ENCODE measurements at places on chromosomes 4 and X.

GRCh38 chrX:74419864-74420195, 1.5 kb upstream of the SLC16A2 start:
- no peak for DNase-seq

DNA sequence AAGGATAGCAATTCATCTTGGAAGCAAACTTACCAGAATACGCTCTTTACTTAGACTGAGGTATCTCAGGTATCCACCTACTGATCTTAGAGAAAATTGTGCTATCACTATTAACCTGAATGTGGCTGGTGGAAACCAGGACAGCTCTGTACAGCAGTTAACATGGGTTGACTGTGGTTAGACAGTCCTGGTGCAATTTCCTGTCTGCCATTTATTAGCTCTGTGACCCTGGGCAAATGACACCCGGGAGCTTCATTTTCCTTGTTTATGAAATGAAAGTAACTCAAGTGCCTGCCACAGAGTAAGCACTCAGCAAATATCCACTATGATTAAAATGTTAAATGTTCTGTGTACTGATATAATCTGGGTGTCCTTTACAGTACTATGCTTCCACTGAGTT, 60.0 kb downstream of the SMC1A start:
- no peak for DNase-seq

GRCh38 chr4:165207016-165207430, 338 bp upstream of the KLHL2 start:
- DNase-seq: no peak

DNA sequence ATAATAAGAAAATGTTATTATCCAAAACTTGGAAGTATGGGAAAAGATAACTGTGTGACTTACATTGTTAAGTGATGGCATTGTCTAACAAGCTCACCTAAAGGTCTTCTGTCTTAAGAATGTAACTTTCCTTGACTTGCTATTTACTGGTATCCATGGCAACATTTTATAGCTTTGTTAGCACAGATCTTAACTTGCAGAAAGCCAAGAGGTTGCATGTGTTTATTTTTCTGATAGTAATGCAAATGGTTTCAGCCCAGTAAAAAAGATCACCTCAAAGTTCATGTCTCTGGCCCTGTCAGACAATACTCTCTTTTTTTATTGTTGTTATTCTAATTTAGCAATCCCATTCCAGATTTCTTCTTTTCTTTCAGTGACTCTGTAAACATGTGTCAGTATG, 425.3 kb downstream of the SPRY1 start:
- no peak for DNase-seq

DNA sequence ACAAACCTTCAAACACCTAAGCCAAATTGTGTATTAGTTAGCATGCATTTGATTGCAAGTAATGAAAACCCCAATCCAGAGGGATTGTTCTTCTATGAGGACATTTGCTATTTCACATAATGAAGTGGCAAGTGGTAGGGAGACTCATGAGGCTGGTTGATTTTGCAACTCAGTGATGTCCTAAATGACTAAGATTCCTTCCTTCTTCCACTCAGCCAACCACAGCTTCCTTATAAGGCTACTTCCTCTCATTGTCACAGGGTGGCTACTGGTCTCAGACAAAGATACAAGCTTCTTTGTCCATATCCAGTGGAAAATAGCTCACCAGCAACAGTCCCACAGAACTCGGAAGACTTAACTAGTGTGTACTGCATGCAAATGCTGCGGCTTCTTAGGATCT, 5.3 kb upstream of the OTC start:
- no peak for DNase-seq

DNA sequence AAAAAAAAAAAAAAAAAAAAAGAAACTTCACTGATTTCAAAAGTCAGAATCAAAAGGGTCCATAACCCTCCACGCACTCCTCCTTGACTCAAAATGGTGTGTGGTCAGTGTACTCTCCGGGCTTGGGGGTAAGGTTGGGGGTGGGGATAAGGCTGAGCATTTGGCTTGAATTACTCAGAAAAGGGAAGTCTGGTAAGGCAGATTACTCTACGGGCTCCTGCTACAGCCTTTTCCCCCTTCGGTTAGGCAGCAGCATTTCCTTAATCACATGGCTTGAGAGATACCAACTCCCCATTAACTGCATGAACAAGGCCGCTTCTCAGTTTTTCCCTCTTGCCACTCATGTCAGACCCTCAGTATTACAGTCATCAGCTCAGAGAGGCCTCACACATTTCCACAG, 135.4 kb upstream of the DUSP21 start:
- DNase-seq: no peak

GRCh38 chr4:101083131-101083530, 264.2 kb downstream of the PPP3CA start:
- no peak for DNase-seq

GRCh38 chr4:185332575-185333464, 62.9 kb downstream of the LRP2BP start:
- no peak for DNase-seq

DNA sequence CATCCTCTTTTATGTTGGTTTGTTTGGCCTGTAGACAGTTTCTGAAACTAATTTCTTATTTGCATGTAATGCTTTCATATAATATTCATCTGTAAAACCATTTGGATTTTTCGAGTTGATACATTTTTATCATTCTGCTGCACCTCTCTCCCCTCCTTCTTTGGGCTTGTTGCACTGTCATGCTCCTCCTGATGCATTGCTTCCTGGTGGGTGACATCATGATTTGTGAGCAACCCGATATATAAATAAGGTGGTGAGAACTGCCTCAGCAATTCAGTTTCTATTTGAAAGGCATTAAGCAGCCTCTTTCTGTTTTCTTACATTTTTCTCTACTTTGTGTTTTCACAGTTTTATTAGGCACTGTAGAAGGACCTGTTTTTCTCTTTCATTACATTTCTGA, 515.7 kb downstream of the RPA4 start:
- DNase-seq: no peak

DNA sequence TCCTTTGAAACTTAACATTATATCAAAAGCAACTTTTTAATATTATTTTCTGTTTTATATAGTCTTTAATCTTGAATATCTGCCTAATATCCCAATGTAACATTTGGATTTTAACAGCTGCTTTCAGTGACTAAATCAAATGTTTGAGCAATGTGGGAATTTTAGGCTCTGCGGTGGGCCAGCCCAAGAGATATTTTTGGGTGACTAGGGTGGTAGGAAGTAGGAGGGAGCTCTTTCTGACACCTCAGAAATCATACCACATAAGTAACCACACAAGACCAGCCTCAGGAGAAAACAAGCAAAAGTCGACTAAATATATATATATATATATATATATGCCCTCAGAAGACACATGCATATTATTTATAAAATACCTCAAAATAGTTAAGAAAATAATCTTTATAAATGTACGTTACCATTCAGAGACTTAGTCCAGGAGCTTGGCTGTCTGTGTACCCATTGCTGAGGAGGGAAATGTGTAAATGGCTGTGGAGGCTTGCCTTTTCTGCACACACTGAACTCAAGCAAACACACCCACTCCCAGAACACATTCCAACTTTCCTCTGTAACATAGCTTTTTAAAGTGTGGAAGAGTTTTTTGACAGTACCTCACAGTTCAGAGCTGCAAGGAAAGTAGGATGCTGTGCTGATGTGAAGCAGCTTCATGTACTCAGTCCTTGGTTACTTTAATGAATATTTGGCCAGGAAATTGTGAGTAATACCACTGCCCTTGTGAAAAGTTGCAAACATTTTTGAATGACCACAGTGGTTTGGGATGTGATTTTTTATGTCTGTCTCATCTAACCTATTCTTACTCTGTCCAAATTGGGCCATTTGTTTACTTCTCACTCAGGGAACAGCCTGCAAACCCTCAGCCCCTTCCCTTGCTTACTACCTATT, at the start of gene RTL3:
RTL3 (minus strand) TSS at position 484 of the 900 bp plus-strand sequence. CDS start 908 bp downstream, outside the sequence.
- DNase-seq: no peak

GRCh38 chr4:78092850-78093249, 35.7 kb downstream of the FRAS1 start:
- no peak for DNase-seq

- DNase-seq: no peak
These were observed 506.6 kb downstream of the KLHL13 start for GRCh38 chrX:117610049-117610448.

- no peak for DNase-seq
These were observed 23.8 kb downstream of the VCX2 start for GRCh38 chrX:8147226-8147625.

GRCh38 chr4:83639849-83640493, 104.1 kb downstream of the GPAT3 start:
- DNase-seq: peak; percentile 30

- no peak for DNase-seq
These were observed 20.3 kb upstream of the FAM9C start for GRCh38 chrX:13064599-13065143.

- no peak for DNase-seq
These were observed 5.8 kb downstream of the NKX6-1 start for GRCh38 chr4:84493092-84493850.

DNA sequence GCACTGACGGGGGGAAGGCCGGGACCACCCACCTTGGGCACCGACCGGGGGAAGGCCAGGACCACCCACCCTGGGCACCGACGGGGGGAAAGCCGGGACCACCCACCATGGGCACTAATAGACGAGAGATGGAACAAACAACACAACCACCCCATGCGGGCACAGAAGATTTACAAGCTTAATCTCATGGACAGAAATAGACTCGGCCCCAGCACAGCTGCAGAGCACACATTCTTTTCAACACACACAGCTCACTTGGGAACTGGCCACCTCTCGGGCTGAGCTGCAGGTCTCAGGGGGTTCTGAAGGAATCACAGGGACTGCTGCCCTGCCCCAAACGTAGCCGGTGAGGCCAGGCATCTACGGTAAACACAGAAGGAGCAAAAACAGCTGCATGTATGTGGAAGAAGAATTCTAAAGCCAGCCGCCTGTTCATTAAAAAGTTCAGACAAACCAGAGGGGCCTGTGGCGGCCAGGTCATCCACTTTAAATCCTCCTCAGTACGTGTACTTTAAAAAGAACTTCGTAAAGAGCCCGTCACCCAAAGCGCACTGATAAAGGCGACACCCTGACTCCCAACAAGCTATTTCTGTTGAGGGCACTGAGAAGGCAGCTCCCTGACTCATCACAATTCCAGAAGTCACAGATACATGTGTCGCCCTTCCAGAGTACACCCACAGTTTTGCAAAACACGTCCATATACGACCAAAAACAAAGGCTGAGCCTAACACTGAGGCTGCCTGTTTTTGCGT, 17.7 kb downstream of the PPP2R3B start:
- no peak for DNase-seq

DNA sequence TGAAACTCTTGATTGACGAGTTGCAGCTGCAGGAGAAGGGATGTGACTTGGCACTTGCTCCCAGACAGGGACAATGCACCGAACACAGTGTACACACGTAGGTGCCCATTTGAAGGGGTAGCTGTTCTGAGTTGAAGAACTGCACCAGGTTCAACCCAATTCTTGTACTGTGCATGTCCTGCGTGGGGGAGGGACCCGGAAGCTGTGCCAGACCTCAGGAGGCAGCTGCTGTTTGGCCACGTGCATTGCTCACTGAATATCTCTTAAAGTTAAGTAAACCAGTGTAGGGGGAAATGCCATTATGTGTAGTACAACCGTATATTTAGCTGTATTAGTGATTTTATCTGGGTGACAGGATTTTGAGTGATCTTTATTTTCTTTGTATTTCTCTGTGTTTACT, 12.0 kb upstream of the RBBP7 start:
- peak; percentile 19 for DNase-seq

- no peak for DNase-seq
These were observed 206.3 kb downstream of the ARHGAP24 start for GRCh38 chr4:85681221-85681657.

DNA sequence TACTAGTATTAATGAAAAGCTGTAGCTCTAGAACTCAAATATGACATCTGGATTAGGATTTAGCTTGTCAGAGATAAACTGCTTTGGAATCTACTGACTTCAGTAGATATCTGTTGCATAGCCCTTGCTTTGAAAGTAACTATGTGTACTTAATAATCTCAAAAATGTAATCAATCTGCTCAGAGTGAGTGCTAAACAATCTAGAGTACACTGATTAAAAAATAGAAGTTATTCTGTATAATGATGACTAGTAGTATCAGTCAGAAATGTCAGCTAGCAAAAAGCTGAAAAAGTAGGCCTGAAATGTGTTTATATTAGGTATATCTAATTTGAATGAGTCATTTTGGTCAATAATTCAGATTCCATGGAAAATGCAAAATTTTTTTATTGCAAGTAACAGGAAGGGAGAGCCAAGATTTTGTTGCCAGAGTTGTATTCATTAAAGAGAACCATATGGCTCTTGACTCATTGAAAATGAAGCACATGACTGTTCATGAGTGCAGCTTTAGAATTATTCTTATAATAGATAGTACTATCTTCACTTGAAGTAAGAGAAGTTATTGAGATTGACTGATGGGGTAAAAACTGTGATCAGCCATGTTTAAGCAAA, 20.0 kb downstream of the CLCN3 start:
- DNase-seq: no peak

- DNase-seq: no peak
These were observed 8.2 kb downstream of the SH3TC1 start for GRCh38 chr4:8207314-8207713.

DNA sequence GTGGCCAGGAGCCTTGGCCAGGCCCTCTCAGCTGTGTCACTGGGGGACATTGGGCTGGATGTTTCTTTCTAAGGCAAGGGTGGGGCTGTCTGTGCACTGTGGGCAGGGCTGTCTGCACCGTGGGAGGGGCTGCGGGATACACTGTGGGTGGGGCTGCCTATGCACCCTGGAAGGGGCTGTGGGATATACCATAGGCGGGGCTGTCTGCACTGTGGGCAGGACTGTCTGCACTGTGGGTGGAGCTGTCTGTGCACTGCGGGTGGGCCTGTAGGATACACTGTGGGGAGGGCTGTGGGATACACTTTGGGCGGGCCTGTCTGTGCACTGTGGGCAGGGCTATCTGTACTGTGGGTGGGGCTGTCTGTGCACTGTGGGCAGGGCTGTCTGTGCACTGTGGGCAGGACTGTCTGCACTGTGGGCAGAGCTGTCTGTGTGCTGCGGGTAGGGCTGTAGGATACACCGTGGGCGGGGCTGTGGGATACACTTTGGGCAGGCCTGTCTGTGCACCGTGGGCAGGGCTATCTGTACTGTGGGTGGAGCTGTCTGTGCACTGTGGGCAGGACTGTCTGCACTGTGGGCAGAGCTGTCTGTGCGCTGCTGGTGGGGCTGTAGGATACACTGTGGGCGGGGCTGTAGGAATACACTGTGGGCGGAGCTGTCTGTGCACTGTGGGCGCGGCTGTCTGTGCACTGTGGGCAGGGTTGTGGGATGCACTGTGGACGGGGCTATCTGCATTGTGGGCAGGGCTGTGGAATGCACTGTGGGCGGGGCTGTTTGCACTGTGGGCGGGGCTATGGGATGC, 31.1 kb downstream of the ACOX3 start:
- DNase-seq: no peak

DNA sequence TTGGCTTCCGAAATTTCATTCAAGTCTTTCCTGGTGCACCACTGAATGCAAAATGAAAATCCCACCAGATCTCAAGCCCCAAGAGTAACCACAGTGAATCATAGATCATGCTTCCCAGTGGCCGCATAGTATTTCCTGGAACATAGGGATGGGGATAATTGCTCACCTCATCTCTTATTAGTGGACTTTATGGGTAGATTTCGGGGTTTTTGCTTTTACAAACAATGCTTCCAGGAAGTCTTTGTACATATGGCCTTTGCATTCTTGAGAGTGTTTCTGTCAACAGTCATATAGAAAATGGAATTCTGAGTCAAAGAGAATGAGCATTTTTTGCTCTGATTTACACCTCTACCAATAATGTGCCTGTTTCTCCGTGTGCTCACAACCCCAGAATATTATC, 53.4 kb downstream of the PPEF2 start:
- no peak for DNase-seq

- DNase-seq: no peak
These were observed 40.3 kb downstream of the AMMECR1 start for GRCh38 chrX:110277609-110278008.

- DNase-seq: no peak
These were observed 218.6 kb upstream of the HTR2C start for GRCh38 chrX:114365065-114365834.

Measured in COR-L47 (cell line).